CD4-positive, alpha-beta T cell treated with Interleukin-12 subunit alpha and Interleukin-12 subunit beta, for 1 hour (primary cell): ENCODE measurements at places on chromosomes 12 and 14.

DNA sequence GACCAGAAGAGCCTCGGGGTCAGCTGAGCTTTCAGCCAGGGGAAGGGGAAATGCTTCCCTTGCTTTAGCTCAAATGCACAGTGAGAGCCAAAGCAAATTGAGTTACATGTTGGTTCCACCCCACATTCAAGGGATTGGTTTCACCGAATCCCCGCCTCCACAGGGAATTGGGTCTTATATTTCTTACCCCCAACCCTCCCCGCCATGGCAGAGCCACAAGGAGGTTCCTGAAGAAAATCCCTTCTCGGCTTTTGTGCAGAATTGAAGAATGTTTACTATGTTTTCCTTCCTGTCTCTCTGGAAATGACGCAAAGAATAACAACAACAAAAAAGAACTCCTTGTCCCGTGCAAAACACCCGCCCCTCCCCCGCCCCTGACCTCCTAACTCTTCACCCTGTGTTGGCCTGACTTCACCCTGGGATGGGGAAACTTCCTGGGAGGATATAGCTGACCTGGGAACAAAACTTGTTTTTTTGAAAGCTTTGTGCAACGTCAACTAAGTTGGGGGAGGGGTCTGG is 21.9 kb upstream of the CIPC start:
- DNase-seq: no peak

DNA sequence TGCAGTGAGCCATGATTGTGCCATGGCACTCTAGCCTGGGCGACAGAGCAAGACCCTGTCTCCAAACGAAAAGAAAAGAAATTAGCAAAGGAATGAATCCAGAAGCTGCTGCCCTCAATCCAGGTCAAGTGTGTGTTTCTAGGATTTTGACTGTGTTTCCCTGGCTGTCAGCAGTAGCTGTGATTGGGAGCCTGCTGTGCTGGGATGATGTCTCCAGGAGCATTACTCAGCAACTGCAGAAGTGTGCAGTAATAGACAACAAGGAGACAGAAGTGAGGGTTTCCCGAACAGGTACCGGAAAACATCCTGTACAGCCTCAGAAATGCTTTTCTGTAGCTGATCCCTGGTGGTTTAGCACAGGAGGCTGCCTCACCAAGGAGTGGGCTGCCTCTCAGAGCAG is 492.5 kb downstream of the FUT8 start:
- DNase-seq: no peak

DNA sequence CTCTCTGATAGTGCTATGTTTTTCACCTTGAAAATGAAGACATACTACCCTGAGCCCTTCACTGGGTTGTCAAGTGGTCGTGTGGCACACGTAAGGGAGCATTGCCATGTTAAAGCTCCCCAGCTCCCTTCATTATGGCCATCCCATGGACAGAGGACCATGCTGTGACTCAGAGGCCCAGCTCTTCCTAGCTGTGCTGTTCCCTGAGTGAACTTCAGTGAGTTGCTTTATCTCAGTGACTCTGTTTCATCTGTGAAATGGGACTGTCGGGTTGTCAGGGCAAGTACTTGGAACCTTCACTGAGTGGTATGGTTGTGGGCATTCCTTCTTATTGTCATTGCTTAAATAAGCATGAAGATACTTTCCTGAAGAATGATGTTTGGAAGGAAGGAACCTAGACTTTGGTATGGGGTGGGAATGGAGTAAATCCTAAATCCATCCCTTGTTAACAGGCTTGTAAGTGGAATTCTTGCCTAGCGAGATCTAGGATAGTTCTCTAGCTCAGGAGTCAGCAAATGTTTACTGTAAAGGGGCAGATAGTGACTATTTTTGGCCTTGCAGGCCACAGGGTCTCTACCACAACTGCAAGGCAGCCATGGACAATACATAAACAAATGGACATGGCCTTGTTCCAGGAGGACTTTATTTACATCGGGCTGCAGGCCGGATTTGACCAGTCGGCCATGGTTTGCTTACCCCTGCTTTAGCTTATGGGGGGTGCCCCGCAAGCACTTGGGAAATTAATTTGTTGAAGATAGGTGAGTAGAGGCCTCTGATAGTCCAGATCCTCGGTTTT is 283.5 kb downstream of the ZFP36L1 start:
- no peak for DNase-seq

DNA sequence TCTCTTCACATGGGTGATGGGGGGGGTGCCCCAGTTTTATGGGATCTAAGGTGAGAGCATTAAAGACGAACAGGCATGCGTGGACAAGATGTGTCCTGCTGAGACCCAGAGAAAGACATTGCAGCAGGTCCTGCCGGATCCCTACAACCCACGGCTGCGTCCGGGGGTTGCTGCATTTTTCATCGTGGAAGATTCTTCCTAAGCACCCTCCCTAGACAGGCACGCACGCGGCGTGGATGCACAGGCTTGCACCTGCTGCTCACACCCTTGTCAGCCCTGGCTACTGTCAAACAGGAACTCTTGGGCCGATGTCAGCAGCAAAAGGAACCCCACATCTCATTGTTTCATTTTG is 280.6 kb upstream of the RTL1 start:
- no peak for DNase-seq

- no peak for DNase-seq
Observed at GRCh38 chr14:105409364-105409763, 10.3 kb upstream of the MTA1 start.

GRCh38 chr14:55243386-55243785 is 27.8 kb upstream of the FBXO34 start:
- DNase-seq: no peak

- DNase-seq: no peak
Observed at GRCh38 chr14:72625689-72626088, 268.2 kb downstream of the DPF3 start.

DNA sequence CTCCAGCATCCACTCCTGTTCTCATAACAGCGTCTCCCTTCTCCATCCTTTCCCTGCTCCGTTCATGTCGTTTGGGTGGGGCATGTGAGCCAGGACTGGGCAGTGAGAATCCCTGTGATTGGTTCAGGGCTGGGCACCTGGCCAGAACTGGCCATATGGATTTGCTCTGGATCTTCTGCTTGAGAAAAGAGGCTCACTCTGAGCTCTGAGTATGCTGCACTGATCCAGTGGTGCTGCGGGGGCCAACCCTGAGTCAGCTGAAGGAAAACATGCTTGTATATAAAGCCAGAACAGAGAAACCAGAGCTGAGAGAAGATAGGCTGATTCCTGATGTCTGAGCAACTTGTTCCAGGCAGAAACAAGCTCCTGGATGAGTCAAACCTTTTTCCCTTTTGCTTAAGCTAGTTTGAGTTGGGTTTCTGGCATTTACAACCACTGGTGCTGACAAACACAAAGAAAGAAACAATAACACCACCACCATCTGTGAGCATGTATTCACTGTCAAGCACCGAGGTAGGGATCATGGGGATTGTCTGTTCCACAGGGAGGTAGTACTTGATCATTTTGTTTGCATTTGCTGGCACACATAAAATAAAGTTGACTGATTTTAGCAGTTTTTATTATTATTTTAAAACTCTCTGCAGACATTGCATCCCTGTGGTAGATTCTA is 14.0 kb upstream of the HPD start:
- no peak for DNase-seq

GRCh38 chr14:50156111-50156510 is 39.7 kb upstream of the VCPKMT start:
- no peak for DNase-seq

GRCh38 chr14:24971255-24971654 is 78.7 kb downstream of the STXBP6 start:
- no peak for DNase-seq

GRCh38 chr12:40342010-40342409 is 117.2 kb downstream of the LRRK2 start:
- no peak for DNase-seq

DNA sequence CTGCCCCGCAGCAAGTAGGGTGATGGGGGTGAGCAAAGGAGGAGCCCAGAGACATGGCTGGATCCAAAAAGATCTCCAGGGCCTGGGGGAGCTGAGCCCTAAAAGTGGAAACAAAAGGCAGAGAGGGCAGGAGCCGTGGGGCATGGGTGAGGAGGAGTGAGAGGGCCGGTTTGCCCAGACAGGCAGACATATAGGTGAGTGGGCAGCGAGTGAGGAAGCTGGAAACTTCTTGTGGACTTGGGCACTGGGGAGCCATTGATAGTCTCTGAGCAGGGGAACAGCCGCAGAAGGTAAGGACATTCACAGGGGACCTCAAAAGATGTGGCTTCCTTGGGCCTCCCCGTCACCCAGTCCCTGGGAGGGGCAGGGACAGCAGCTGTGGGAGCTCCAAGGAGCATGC is 16.8 kb upstream of the TMEM119 start:
- no peak for DNase-seq

DNA sequence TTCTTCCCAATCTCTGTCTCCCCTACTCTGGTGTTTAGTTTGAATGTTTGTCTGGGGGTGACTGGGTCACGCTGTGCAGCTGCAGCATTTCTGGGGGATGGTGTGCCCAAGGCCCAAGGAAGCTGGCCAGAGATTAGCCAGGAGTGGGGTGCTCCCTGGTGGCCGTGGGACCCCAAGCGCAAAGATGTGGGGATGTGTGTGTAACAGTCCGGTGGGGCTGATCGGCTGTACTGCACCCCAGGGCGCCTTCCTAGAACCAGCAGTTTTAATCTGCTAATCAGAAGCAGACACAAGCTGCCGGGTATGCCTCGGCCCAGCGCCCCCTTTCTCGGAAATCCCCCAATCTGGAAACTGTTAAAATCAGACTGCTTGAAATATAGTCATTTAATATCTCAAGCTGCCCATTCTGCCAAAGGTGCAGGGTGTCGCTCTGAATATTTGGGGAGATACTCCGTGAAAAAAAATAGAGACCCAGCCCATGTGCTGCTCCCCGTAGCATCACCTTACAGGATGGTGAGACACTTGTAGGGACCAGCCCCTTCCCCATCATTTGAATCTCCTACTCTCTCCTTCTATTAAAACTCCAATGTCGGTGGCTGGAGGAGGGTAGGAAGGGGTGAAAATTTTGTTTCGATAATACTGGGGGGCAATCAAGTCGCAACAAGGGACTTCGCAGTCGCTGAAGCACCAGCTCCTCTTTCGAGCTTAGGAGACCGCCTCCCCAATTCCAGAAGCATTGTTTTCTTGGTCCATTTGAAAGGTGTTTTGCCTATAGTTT is 4.3 kb downstream of the HOXC9 start:
- DNase-seq: no peak

DNA sequence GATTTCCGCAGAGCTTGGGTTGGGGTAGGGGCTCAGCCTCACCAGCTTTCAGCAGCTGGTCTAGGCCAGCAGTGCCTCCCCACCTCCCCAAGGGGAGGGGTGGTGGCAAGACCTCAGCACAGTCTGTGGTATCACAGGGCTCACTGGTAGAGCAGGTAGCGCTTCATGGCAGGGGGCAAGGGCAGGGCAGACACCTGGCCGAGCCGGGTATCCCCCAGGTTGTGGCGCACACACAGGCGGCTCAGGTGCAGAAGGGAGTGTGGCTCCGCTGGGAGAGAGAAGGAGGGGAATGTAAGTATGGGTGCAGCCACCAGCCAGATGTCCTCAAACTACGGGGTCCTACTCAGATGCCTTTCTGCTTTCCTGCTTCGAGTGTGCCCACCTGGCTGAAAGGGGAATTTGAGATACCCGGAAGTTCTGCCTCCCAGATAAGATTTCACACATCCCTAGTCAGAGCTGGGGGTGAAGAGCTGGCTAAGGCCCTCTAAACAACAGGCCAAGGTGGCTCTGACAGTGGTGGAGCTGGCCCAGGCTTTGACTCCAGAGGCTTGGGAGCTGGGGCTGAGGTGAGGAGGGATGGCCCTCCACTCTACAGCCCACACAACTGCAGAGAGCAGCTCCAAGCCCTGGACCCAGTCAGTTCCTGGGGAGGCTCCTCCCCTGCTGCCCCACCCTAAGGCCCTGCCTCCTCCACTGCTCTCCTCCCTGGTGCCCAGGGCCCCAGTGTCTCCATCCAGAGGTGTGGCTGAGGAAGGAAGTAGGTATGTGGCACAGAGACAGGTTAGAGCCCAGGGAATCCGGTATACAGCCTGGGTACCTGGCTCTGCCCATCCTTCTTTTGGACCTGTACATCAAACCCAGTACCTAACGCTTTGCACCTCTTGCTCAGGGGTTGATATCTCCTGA is 1.8 kb downstream of the SPSB2 start:
- peak; percentile 45 for DNase-seq

DNA sequence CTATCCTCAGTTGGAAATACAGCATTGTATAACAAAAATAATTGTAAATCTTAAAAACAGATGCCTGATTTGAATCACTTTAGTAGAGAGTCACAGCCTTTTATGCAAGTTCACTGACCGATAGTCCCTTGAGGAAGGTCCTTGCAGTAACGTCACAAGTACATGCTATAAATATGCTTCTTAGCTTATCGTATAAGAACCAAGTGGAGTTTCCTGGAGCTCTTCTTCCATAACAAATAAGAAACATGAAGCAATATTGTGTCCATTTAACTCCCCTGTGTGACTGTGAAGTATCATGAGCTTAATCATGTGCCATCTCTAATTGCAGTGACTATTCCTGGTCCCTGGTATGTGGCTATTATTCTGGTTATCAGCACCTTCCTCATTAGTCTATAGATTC is 107.9 kb downstream of the SLC38A4 start:
- no peak for DNase-seq

- no peak for DNase-seq
Observed at GRCh38 chr14:43408472-43408871, 1098.6 kb downstream of the FSCB start.

DNA sequence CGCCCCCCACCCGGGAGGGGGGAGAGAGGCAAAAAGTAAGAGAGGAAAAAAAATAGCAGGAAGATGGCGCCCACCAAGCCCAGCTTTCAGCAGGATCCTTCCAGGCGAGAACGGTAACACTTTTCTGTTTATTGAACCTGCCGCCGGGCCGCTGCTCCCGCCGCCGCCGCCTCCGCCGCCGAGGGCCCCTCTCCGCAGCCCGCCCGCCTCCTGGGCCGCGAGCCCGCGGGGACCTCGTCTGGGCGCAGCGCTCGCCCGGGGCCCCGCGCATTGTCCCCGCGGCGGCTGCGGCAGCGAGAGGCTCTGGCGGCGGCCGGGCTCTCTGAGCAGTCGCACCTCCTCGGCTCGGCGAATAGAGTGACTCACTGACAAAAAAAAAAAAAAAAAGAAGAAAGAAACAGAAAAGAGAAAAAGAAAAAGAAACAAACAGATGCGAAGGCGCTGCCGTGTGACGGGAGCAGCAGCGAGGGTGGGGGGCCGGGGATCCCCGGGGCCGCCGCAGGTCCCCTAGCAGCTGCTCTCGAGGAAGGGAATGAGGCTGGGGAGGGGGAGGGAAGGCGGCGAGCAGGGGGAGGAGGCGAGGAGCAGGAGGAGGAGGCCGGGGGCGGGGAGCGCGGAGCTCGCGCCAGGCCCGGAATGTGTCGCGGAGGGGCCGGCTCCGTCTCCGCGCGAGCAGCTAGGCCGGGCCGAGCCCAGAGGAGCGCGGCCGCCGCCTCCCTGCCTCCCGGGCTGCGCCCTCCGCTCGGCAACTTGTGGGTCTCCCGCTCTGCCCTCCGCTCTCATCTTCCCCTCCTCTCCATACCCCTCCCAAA is 781 bp downstream of the NPAS3 start:
- peak; percentile 4 for DNase-seq

DNA sequence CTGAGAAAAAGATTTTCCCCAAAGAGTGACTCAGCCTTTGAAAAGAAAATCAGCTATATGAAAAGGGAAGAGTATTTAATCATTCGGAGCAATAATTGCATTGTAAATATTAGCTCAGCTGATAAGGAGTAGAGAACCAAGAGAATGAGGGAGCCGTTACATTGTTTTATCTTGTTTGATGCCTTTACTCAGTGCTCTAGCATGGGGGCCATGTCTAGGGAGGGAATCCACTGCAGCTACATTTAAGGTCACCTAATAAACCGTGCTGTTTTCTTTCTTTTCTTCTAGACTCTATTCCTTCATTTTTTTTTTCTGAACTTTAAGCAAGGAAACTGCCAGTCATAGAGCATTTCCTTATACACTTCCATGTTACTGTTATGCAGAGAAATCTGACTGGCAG is 447.0 kb downstream of the DIO2 start:
- DNase-seq: no peak
